ENCODE measurements at places on chromosomes 5 and 9.

- no peak overlapping the region for H3K4me3 ChIP-seq
- DNase-seq: no peak
- no peak overlapping the region for H3K27ac ChIP-seq
- H3K36me3 ChIP-seq: no peaks in the 10 kb centered on the region
Measured at GRCh38 chr9:69466151-69466550, 141.1 kb downstream of the ENTREP1 start.

- H3K27ac ChIP-seq: no peak overlapping the region
- H3K27me3 ChIP-seq: peaks cover 2% of the 10 kb centered on the region
- no peaks in the 10 kb centered on the region for H3K4me1 ChIP-seq
- no peak for DNase-seq
Measured at GRCh38 chr5:133261993-133262392, 210.2 kb downstream of the HSPA4 start.

GRCh38 chr9:113153599-113153998 lies 2.8 kb downstream of the SLC31A2 start:
- no peaks in the 10 kb centered on the region for H3K4me1 ChIP-seq
- H3K27me3 ChIP-seq: no peaks in the 10 kb centered on the region
- peaks cover 7% of the 10 kb centered on the region for H3K36me3 ChIP-seq
- H3K27ac ChIP-seq: no peak overlapping the region
- no peak overlapping the region for H3K4me3 ChIP-seq
- no peak for DNase-seq

GRCh38 chr5:39714036-39714698 lies 289.4 kb upstream of the DAB2 start:
- no peaks in the 10 kb centered on the region for H3K27me3 ChIP-seq
- no peaks in the 10 kb centered on the region for H3K36me3 ChIP-seq
- DNase-seq: peak; percentile 75
- no peaks in the 10 kb centered on the region for H3K4me1 ChIP-seq
- no peak overlapping the region for H3K27ac ChIP-seq

DNA sequence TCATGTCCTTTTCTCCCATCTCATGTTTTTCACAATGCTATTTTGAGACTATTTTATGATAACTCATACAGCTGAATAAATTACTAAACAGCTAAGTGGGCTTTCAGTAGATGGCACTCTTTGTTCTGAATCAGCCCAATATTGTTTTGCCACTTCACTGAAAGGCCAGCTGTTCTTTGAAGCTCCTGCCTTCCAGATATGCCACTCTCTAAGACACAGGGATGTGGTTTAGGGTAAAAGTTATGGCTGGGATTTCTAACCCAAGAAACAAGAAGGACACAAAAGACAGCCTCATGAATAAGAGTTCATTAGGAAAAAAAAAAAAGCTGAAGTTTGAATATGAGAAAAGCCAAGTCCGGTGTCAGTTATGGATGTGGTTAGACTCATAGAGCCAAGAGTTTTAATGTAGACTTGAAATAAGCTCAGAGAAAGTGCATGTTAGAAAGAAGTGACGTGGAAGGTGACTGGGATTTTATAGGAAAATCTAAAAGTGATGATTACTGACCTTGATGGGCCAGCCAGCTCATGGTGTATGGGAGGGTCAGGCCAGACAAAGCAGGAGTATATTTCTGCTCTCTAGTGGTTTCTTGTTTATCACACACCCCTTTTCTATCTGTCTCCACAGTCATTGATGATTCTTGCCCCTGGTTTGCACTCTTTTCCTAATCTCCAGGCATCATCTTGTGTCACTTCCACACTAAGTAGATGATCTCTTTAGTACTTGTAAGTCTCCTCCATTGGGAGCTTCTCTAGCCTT lies 488.5 kb downstream of the NR2F1-AS1 start:
- H3K27ac ChIP-seq: no peak overlapping the region
- H3K4me3 ChIP-seq: no peak overlapping the region
- DNase-seq: no peak
- H3K27me3 ChIP-seq: no peaks in the 10 kb centered on the region

- no peaks in the 10 kb centered on the region for H3K27me3 ChIP-seq
- H3K4me1 ChIP-seq: no peaks in the 10 kb centered on the region
- no peak overlapping the region for H3K27ac ChIP-seq
- DNase-seq: peak; percentile 84
- no peak overlapping the region for H3K4me3 ChIP-seq
Measured at GRCh38 chr5:164191240-164191639, 685.8 kb downstream of the MAT2B start.

- DNase-seq: no peak
- H3K36me3 ChIP-seq: no peaks in the 10 kb centered on the region
- H3K4me3 ChIP-seq: no peak overlapping the region
- H3K4me1 ChIP-seq: no peaks in the 10 kb centered on the region
Measured at GRCh38 chr5:60323596-60323995, 376.4 kb downstream of the DEPDC1B start.

- H3K4me1 ChIP-seq: no peaks in the 10 kb centered on the region
- H3K27ac ChIP-seq: no peak overlapping the region
- H3K4me3 ChIP-seq: no peak overlapping the region
- DNase-seq: no peak
Measured at GRCh38 chr9:5448461-5449435, 1.6 kb upstream of the CD274 start.

Data from small intestine (tissue), 16 donors.